ENCODE measurements at places on chromosomes 4 and X.

DNA sequence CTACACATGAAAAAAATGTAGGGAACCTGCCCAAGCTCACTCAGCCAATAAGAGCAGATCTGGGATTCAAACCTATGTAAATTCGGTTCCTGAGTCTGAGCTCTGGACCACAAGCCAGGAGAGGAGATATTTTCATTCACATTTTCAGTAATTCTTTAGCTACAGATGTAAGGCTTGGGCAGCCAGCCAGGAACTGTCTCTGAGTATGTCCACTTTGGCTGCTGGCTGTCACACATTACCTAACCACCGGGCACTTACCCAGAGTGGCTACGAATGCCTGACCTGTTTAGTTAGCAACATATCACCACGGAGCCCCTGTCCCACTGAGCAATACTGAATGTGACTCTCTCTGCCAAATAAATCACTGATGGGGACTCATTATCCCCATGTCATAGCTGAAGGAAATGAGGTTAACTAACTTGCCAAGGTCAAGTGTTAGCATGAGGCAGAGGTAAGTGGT is 15.3 kb downstream of the USP46 start:
- no peak for DNase-seq

DNA sequence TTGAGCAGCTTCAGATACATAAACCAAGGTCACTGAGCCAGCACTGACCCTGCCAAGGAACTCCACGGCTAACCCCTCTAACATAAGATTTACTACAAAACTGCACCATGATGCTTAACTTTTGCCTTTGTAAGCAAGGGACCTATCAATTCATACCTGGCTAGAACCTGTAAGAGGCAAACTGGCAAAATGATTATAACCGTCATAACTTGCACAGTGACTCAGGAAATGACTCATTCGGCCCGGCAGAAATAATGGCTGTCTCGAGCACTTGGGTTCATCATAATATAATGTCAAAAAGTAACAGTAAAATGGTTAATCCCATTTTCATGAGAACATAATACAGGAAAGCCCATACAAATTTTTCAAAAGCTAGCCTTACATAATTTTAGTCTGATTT is 17.2 kb downstream of the RASGEF1B start:
- peak; percentile 23 for DNase-seq

DNA sequence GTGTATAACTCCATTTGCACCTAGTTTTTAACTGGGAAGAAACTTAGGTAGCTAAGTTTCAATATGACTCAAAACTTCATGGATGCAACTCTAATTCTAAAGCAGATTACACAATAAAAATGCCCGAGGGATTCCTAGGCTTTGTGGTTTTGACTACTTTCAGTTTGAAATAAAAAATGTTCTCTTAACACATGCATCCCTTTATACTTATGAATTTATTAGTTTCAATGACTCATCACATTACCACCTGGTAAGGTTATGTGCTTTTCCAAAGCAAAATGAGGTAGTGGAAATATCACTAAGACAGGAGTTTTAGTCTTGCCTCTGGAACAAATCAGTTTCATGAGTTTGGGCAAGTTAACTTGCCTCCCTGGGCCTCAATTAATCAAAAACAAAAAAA is 125.5 kb downstream of the OPHN1 start:
- no peak for DNase-seq

DNA sequence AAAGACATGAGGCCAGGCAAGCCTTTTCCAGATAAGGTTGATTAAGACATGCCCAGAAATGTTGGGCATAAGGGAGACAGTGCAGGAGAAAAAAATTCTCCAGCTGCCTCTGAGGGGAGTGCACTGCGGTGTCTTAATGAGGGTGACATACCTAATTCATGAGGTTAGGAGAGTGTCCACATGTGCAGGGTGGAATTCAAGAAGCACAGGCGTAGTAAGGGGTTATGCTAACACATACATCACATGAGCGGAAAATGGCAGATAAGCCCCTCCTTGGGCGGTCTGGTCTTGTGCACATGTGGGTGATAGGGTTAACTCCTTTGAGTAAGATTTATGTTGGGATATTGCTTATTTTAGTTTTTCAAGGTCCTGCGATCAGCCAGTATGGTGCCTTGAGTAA is 122.4 kb downstream of the PHKA2 start:
- no peak for DNase-seq

DNA sequence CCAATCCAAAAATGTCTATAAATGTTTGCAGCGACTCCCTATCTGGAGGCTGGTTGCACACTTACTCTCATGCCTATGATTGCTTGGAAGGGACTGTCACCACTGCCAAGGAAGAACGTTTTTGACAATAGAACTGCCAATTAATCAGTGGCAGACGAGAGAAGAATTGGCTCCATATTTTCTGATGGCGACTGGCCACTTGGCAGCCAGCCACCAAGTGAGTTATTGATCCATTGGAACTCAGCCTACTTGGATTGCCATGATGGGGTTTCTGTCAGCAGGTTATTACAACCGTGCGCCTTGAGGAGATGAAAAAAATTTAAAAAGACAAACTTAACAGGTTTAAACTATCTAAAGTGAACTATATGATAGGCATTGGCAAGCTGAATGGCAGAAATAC is 47.4 kb downstream of the LINC00632 start:
- no peak for DNase-seq

DNA sequence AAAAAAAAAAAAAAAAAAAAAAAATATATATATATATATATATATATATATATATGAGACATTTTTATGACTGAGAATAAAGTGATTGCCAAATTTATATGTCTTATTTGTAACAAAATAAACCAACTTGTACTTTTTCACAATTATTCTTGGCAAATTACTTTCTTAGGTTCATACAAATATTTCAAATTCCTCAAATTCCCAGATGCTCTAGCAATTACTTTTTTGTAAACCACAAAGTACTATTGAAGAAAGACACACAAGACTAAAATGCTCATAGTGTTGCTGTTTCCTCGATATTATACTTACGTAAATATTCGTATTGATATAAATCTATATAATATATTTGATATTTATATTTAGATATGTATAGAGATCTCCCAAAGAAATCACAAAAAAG is 390.0 kb downstream of the FAT4 start:
- DNase-seq: no peak

GRCh38 chr4:155832664-155833063 is 33.4 kb downstream of the ASIC5 start:
- DNase-seq: no peak

GRCh38 chrX:132015875-132016274 is 7.2 kb upstream of the STK26 start:
- no peak for DNase-seq

DNA sequence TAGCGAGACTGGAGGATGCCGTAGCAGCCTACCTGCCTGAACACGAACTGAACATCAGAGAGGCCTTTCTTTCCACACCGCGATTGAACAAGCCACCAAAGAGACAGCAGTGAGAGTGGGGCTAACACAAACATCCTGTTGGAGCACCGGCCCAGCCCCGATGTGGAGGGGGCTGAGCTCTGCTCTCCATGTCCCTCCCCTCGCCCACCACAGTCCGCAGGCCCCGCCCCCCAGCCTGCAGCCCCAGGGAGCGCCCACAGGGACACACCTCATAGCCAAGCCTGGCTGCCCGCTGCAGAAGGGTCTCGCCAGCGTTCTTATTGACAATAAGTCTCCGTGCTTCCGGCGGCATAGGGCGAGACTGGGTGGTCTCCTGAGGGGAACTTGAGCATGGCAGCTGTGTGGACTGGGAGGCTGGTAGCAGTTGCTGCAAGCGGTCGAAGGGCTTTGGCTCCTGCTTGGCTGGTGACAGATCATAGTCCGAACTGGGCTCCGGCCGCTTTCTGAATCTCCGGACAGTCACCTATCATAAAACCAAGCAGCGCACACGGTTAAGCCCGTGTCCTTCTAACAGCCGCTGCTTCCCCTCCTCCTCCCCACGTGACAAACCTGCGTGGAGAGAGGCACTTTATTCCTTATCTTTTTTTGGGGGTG is 35.8 kb downstream of the BCOR start:
- DNase-seq: no peak

- DNase-seq: no peak
These were observed 12.0 kb upstream of the IGSF1 start for GRCh38 chrX:131301155-131301554.

GRCh38 chr4:106478152-106478551 is 109.6 kb upstream of the GIMD1 start:
- no peak for DNase-seq

- no peak for DNase-seq
These were observed 284.7 kb upstream of the FTHL17 start for GRCh38 chrX:31356275-31357212.

GRCh38 chrX:73977542-73978169 is 326.3 kb upstream of the ZCCHC13 start:
- DNase-seq: no peak

GRCh38 chr4:140876615-140877364 is 120.6 kb upstream of the TBC1D9 start:
- DNase-seq: no peak

DNA sequence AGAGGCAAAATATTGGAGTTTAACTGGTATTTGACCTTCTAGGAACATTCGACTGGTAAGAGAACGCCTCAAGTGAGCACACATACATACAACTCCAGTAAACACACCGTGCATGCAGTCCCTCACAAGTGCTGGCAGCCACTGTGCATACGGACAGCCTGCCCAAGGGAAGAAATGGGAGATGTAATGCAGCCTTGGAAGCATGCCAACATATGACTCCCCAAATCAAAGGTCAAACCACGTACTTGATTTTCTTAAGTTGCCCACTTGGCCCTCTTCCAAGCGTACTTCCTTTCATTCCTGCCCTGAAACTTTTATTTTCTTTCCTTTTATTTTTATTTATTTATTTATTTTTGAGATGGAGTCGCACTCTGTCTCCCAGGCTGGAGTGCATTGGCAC is 206.6 kb downstream of the SPRY1 start:
- no peak for DNase-seq

DNA sequence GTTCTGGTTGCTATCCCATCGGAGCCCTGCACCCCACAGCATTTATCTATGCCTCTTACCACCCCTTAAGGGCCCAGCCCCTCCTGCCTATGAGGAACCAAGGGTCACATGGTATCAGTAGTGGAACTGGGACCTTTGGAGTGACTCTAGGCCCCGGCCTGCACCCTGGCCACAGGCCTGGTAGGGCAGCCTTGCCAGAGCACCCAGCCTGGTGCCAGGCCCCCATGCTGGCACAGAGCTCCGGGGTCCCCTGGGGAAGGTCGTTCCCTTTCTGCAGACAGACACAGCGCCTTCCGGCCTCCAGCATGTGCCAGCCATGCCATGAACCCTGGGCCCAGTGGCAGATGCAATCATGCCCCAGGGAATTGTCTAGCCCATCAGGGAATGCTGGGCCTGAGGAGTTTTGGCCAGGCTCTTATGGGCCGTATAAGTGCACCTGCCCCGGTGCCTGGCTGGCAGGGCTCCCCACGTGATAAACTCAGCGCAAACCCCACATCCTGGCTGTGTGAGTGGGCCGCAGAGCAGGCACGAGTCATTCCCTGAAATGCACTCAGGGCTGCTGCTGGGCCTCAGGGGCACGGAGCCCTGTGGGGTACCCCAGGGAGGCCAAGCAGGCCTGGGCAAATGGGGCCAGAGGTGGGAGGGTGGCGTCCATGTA is 19.8 kb upstream of the ADD1 start:
- DNase-seq: no peak

- no peak for DNase-seq
These were observed 54.8 kb upstream of the SRD5A3 start for GRCh38 chr4:55291227-55291640.

DNA sequence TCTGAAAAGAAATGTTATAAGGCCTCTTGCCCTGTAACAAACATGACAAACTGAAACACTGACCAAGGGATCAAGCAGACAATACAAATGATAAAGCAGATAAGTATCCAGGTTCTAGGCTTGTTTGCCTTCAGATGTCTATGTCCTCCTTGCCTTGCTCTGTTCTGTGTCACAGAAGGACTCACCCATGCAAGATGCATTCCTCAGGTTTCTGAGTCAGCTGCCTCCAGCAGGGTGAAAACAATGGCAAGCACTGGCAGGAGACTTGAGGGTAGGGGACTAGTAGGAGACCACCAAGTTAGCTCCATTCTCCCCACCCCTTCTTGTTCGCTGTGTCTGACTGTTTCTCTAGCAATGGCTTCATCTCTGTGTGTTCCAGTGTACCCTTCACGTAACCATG is 76.6 kb upstream of the CXXC4 start:
- DNase-seq: no peak

DNA sequence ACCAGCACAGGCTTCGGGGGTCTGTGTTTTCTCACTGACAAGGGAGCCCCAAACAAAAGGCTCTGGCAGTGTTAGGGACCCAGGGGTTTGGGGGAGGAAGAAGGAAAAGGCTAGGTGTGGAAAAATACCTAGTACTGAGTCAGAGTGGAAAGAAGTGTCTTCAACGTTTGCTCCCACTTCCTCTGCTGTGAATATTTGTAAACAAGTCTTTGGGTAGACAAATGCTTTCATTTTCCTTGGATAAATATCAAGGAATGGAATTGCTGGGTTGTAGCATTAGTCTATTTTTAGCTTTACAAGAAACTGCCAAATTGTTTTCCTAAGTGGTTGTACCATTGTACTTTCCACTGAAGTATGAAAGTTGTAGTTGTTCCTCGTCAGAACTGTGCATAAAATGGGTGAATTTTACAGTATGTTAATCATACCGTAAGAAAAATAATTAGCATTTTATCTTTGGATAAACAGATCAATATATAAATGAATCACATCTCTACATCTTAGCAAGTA is 17.4 kb downstream of the COL4A5 start:
- DNase-seq: no peak

GRCh38 chr4:92235731-92236130 is 68.0 kb upstream of the GRID2 start:
- no peak for DNase-seq

DNA sequence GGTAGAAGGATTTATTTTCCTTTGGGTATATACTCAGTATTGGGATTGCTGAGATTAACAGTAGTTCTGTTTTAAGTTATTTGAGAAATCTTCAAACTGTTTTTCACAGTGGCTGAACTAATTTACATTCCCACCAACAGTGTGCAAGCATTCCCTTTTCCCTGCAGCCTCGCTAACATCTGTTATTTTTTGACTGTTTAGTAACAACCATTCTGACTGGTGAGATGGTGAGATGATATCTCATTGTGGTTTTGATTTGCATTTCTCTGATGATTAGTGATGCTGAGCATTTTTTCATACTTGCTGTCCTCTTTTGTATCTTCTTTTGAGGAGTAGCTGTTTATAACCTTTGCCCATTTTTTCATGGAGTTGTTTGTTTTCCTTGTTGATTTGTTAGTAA is 457.8 kb downstream of the TRAM1L1 start:
- DNase-seq: no peak

- no peak for DNase-seq
These were observed 110.0 kb downstream of the IRF2 start for GRCh38 chr4:184364100-184364921.

GRCh38 chrX:121641560-121641959 is 594.1 kb downstream of the GLUD2 start:
- DNase-seq: no peak

GRCh38 chrX:24113181-24113580 is 36.3 kb upstream of the ZFX start:
- no peak for DNase-seq

Data from activated T-cell treated with anti-CD3 and anti-CD28 coated beads for 48 hours (primary cell).